ENCODE measurements at places on chromosomes 1 and 21. TPM values are rescaled to one million over a fixed set of nuclear protein-coding genes. Genes with fewer than 3 reads are reported as not detected.

DNA sequence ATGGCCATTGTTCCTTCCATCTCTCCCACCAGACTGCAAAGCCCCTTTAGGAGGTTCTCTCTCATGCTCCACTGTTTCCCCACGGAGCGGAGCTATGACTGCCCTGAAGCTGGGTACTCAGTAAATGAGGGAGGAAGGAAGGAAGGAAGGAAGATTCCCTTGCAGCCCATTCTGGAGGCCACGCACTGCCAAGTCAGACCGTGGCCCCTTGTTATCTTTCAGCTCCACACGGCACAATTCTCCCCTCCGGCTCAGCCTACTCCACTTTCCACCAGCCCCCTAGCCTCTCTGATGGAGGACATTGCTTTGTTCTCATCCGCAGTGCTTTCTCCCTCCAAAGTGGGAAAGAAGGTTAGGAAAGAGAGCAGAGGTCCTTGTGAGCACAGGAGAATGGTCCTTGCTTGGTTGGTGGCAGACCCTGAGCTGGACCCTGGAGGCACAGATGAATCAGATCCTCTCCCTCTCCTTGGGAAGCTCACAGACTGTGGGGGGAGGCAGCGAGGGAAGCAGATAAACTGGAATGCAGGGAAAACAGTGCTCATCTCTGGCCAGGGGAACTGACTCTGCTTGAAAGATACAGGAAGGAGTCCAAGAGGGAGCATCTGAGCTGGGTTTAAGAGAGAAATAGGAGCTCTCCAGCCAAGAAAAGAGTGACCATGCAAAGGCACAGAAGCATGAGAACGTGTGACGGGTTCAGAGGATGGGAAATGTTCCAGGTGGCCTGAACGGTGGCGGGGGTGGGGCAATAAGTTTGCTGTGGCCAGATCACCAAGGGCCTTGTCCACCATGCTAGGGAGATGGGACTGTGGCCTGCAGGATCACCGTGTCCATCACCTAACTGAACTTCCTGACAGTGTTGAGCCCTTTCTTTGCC lies 52.6 kb downstream of the GLIS1 start:
- no peak for DNase-seq

Gene NCMAP
- 0.27 TPM for total RNA-seq

Gene SLC5A9
- total RNA-seq: 0.17 TPM

Gene IGSF9
- 0.79 TPM for total RNA-seq

GRCh38 chr1:228851193-228851592 lies 115.9 kb downstream of the RHOU start:
- no peak for DNase-seq
